ENCODE measurements at places on chromosomes 3 and 15.

DNA sequence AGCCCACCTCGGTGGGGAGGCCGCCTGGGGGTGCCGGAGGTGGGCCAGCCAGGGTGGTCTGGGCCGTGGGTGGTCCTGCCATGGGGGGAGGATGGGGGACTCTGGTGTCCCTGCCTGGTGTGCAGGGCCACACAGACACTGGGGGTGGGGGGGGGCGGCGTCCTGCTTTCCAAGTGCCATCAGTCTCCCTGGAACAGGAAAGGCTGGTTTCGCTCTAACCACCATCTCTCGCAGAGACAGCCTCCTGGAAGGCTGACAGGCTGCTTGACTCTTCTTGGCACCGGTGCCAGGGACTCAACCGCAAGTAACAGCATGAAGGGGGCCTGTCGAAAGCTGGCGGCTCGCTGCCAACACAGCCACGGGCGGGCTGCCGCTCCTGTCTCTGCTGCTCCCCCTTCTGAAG lies 40.3 kb downstream of the RGMA start:
- no peak for DNase-seq

DNA sequence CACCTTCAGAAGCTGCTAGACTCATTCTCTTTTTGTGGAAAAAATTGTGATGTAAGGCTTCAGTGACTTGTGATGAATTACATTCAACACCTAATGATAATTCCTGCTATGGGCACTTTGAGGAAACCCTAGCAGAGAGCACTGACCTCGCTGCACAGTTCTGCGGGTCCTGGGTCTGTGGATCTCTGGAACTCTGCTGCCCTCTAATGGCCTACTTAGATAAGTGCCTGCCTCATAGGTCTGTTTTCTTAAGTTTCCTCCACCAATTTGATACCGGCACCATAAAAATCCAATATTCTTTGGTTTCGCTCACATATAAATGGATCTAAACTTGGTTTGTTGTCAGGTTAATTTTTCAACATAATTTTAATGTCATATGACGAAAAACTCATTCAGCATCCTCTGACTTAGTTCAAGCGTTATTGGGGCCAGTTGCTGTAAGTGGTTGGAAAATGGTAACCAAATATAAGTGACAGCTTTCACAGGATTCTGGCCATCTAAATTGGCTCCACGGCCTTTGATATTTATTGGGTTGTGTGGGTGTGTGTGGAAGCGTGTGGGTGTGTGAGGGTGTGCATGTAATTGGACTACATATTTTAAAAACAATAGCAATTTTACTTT lies 10.4 kb downstream of the SLITRK3 start:
- peak; percentile 35 for DNase-seq

DNA sequence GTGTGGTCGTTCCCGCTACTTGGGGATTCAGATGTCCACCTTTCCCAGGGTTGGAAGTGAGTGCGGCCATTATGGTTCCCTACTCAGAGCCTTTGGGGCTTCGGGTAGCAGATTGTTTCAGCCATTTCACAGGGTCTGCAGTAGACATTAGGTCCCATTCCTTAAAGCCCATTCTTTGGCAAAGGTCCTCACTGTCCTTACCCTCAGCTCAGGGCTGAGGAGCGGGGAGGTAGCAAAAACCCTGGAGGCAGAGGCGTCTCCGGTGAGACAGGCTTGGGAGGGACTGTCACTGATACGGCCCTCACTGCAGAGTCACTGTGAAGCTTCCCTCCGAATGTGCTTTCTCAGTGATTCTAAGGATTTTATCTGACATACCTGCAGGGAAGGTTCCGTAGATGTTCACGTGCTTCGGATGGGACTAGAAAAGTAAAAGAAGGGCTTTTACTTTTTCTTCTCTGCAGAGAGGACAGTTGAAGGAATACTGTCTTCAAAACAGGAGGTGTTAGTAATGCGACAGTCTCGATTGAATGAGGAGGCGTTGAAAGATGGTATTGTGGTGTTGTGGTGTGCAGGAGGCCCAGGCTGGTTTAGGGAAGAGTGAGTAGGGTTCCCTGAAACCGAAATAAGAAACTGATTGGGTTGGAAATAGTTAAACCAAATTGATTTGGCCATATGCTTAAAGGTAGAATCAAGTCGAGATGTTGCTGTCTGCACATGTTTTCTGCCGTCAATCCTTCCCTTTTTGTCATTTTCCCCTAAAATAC lies 630 bp downstream of the ATP6V1A start:
- peak; percentile 51 for DNase-seq

DNA sequence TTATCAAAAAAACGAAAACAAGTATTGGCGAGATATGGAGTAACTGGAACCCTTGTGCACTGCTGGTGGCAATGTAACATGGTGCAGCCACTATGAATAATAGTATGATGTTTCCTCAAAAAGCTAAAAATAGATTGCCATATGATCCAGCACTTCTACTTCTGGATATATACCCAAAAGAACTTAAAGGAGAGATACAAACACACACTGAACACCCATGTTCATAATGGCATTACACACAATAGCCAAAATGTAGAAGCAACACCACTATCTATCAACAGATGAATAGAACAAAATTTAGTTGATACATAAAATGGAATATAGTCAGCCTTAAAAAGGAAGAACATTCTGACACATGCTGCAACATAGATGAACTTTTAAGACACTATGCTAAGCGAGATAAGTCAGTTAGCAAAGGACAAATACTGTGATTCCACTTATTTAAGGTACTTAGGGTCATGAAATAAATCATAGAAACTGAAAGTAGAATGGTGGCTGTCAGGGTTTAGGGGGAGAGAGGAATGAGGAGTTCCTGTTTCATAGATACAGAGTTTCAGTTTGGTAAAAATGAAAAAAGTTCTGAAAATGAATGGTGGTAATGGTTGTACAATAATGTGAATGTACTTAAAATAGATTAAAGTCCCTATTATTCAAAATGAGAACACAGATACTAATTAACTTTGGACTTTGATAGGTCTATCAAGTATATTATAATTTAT lies 59.4 kb upstream of the IMPG2 start:
- DNase-seq, result no peak

DNA sequence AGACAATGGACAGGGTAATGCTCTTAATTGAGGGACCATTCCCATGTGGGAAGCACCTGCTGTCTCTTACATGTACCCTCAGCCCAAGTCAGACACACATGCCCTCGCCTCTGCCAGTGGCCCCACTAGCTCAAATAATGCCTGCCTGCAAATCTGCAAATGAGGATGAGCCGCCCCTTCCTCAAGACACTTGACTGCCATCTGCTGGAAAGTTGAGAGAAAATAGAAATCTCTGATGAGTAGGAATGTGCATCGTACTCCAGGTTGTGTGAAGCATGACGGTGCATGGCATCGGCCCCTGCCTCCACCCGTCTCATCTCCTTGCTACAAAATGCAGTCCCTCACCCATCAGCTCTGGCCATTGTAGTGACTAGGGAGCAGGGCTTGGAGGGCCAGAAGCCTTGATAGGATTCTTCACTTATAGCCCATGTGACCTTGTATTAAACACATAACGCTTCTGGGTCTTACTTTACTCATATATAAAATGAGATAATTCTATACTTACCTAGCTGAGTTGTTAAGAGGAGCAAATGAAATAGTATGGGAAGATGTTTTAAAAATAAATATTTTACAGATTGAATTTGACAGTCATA lies 6.3 kb upstream of the SCN5A start:
- DNase-seq, result peak; percentile 39

- DNase-seq, result no peak
Measured at GRCh38 chr3:127043041-127043641, 60.2 kb downstream of the PLXNA1 start.

- DNase-seq, result no peak
Measured at GRCh38 chr15:88498996-88499395, 31.5 kb downstream of the MRPS11 start.

GRCh38 chr3:194283221-194284006 lies 67.7 kb downstream of the CPN2 start:
- no peak for DNase-seq

- no peak for DNase-seq
Measured at GRCh38 chr3:32815841-32816438, 1.9 kb upstream of the TRIM71 start.

DNA sequence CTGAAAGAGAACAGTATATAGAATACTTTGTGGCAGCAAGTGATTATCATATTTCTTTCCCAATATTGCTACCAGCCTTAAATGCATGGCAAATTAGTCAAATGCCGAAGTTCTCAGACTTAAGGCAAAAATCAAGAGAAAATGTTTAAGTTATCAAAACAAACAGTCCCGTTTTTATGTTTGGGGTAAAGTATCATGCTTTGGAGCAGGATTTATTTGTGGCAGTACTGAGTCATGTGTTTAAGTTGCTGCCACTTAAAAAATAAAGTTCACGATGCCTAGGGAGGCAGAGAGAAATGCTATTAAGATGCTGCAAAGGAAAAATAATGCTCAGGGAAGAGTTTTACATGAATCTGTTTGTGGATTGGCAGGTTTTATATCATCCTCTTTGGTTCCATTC lies 417.4 kb upstream of the MDFIC2 start:
- DNase-seq, result no peak
